ENCODE measurements at places on chromosomes 1 and 21. TPM values are rescaled to one million over a fixed set of nuclear protein-coding genes. Genes with fewer than 3 reads are reported as not detected.

OR2M7 gene
- total RNA-seq, result not detected

KCNJ10 gene
- not detected for total RNA-seq

ASCL5 gene
- total RNA-seq, result 0.35 TPM

SEMA4A gene
- total RNA-seq, result 36.2 TPM

ATF3 gene
- total RNA-seq, result 48.4 TPM

PRAMEF15 gene
- not detected for total RNA-seq

OR2M3 gene
- not detected for total RNA-seq

RAB42 gene
- total RNA-seq, result not detected

SAMSN1 gene
- 89.4 TPM for total RNA-seq

CYP4A11 gene
- total RNA-seq, result not detected

CAPN8 gene
- total RNA-seq, result not detected

SLAMF6 gene
- 48.3 TPM for total RNA-seq

RRP15 gene
- total RNA-seq, result 7.9 TPM

RAB4A gene
- total RNA-seq, result 31.0 TPM

NMNAT2 gene
- total RNA-seq, result not detected

OR2T2 gene
- total RNA-seq, result not detected

PLA2G2F gene
- not detected for total RNA-seq

MAP3K21 gene
- total RNA-seq, result 2.7 TPM

STIL gene
- total RNA-seq, result 69.9 TPM

SLC1A7 gene
- total RNA-seq, result not detected

FMO4 gene
- 2.4 TPM for total RNA-seq

GFI1 gene
- total RNA-seq, result 42.3 TPM

HCRTR1 gene
- total RNA-seq, result not detected

ESRRG gene
- not detected for total RNA-seq

OTUD7B gene
- 22.8 TPM for total RNA-seq

INKA2 gene
- total RNA-seq, result 1.4 TPM

AMY1A gene
- total RNA-seq, result not detected

LCE2A gene
- total RNA-seq, result not detected

CNR2 gene
- 0.05 TPM for total RNA-seq

NUDT4B gene
- total RNA-seq, result 0.56 TPM

FALEC gene
- 0.66 TPM for total RNA-seq

ALX3 gene
- total RNA-seq, result not detected

BSND gene
- total RNA-seq, result not detected

NFASC gene
- 0.11 TPM for total RNA-seq

PHACTR4 gene
- 30.4 TPM for total RNA-seq

MPZ gene
- total RNA-seq, result 6.4 TPM

DENND2C gene
- 2.3 TPM for total RNA-seq

LCE6A gene
- total RNA-seq, result not detected

GJC2 gene
- total RNA-seq, result 0.86 TPM

KCNQ4 gene
- total RNA-seq, result 0.73 TPM

ANGPTL1 gene
- total RNA-seq, result not detected

PPOX gene
- total RNA-seq, result 41.0 TPM

SLC2A5 gene
- total RNA-seq, result not detected

B4GALT3 gene
- 39.0 TPM for total RNA-seq
